ENCODE measurements at places on chromosomes 2 and 18.
A peak's percentile ranks its signal among the peaks of the same experiment; 100 is the strongest.

DNA sequence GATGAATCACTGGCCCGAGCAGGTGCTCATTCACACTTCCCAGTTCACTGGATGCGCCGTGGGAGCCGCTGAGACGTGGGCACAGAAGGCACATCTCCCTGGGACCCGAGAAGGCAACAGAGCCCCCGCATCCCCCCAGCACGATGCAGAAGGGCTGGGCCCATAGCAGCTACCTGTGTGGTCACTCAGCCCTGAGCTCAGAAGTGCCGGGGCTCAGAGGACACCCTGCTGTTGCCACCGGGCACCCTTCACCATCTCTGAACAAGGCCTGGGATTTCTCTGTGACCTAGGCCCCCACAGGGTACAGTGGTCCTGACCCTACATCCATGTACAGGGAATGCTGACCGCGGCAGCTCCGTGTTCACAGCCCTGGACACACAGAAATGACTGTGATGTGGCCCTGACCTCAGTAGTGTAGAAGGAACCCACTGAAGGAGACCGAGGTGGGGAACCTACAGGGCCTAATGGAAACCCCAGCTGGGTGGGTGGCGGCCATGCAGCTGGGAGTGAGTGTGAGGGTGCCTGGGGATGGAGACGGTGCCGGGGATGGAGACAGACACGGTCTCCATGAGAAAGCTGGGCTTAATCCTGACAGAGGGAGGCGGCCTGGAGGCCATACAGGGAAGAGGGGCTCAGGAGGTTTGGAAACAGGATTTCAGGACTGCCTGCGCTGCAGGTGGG, 111.9 kb upstream of the OTOS start:
- no peak for DNase-seq

GRCh38 chr2:64212346-64212745, 68.1 kb upstream of the PELI1 start:
- peak; percentile 40 for DNase-seq

DNA sequence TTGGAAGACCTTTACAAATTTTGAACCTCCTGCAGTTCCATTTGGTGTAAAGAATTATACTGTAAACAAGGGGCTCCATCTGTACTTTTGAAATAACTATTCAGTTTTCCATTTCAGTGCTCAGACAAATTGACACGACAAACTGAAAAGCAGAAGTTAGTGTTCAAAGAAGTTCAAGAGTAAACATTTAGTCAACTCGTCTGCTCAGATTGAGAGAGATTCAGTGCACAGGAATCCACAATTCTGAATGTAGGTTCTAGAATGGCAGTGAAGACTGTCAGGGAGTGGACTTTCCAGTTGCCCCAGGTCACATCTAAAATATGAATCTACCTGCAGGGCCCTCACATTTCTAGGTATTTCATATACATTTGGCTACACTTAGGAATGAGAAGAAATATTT, 322.3 kb upstream of the TCF4 start:
- DNase-seq: no peak

- peak; percentile 76 for DNase-seq
These were observed 1116.4 kb downstream of the SOCS6 start for GRCh38 chr18:71405169-71405809.

DNA sequence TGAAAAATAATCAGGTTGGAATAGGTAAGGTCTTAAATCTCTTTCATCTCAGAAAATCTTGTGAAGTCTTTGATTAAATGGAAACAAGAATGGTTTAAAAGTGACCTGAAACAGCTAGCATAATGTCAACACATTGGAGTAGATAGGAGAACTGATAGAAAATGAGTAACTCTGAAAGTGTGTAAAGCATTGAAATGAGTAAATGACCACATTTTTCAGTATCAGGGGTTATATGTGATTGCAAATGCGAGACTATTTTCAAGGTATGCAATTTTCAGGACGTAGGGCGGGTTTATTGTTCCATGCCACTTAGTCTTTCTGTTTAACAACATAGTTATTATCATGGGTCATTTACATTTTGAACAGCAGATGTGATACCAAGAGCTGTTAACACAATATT, 1383.2 kb downstream of the LRP1B start:
- no peak for DNase-seq

DNA sequence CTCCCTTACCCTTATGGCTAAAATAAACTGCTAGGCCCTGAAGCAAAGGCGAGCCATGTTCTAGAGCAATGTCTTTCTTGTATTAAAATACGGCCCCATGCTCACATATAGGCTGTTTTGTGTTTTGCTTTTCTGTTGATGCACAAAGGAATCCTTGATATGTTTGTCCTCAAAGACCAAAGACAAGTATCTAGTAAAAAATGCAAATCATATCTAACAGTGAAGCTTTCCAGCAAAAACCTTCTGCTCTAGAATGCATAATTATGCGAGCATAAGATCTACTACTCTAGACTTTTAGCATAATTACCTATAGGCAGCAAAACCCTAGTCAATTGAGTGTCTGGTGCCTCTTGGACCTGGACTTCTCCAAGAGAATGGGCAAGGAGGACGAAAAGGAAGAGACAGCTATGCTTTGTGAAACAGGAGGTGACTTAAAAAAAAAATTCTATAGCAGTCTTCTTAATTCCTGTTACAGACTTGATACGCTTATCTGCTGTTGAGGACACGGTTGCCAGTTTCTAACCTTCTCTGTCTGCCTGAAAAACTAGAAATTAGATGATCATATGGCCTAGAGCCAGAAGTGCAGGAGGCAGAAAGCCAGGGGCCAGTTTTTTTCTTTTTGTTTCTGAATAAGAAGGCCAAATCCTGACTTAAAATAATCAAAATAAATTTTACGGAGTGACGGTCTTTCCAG, 1.5 kb upstream of the AMMECR1L start:
- no peak for DNase-seq

DNA sequence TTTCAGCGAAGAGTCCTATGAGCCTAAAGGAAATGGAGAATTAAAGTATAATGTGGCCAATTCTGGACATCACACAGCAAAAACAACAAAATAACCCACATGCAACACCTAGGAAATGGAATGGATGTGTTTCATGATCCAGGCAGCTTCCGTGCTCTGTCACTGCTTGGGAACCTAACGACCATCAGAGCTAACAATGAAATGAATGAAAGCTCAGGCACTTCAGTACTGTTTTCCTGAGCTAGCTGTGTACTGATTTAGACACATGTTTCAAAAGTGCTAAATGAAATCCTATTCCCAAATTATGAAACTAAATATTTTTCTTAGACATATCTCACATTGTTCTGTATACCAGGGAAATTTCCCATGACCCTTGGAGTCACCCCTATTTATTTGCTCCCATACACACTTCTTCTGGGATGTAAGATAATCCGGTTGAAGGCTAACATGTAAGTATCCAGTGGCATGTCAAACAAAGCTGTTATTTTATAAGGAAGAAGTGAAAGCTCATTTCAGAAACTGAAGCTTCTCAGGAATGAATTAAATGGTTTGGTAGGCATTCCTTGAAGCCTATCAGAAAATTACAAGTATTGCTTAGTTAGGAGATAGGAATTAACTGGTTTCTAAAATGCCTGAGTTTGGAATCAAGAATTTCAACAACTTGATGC, 108.5 kb upstream of the RND3 start:
- DNase-seq: no peak

- DNase-seq: peak; percentile 26
These were observed 42.9 kb downstream of the ARID5A start for GRCh38 chr2:96579422-96579821.

GRCh38 chr2:219592736-219593135, 4.9 kb upstream of the STK11IP start:
- no peak for DNase-seq

DNA sequence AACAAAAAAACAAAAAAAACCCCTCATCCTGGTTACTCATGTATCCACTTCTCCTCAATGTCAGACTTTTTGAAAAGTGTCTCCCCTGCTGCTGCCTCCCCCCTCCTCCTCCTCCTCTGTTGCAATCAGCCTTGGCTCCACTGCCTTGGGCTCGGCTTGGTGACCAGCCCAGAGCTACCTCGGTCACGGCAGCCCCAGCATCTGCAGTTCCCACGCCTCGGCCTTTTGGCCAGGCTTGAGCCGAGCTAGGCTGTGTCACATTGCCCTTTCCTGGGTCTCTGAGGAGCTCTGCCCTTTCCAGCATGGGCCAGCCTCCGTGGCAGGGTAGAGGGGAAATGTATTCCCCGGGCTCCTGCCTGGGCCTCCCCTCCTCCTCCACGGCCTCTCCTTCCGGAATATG, 22.7 kb upstream of the INHBB start:
- DNase-seq: no peak

DNA sequence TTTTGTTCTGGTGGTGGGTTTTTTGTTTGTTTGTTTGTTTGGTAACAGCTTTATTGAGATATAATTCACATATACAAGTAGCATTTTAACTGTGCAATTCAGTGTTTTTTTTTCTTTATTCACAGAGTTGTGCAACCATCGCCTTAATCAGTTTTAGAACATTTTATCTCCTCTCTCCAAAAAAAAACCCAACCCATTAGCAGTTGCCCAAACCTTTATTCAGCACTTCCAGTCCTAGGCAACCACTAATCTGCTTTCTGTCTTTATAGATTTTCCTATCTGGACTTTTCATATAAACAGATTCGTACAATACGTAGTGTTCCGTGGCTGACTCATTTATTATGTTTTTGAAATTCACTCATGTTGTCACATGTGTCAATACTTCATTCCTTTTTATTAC, 38.7 kb downstream of the CCDC138 start:
- no peak for DNase-seq

DNA sequence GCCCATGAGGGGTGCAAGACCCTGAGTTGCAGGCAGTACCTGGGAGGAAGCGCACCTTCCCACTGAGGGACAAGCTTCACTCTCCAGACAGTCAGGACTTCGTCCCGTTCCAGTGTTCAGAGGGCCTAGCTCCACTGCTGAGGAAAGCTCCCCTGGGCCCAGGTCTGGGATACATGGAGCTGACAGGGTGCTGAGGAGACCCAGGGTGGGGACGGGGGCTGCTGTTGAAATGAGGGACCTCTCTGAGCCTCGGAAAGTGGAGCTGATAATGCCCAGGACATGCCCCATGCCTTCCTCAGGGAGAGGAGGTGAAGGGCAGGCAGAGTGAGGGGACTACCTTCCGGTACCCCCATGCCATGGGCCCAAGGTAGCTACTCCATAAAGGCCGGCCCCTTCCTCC, 169.2 kb upstream of the MYCN start:
- DNase-seq: no peak

DNA sequence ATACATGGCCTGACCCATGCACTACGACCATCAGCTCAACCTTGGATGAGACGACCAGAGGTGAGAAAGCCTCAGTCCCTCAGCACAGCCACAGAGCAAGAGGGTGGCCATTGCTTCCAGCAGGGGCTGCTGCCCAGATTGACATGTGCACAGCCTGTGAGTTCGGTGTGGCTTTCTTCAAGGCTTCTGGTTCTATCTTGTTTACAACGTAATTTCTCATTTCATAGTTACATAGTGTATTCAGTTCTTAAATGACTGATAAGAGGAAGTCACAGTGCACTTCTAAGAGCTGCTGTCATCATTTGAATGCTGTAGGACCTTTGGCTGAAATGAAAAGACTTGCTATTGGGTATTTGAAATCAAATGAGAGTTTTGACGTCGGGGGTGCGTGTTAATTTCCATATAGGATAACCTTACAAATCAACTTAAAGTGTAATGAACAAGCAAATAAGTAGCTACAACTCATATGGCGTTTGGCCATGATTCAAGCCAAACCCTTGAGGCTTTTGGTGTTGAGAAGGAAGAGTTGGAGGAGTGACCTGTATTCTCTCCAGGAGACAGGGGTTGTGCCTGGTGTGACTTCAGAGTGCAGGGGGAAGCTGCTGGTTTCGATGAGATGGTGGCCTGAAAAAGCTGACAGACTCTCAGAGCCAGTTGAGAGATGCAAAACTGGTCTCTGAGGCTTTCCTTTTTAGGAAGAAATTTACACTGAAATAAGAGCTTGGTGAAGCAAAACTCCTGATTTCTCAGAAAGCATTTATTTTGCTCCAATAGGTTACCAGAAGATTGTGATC, 51.0 kb downstream of the TSHZ1 start:
- DNase-seq: no peak

DNA sequence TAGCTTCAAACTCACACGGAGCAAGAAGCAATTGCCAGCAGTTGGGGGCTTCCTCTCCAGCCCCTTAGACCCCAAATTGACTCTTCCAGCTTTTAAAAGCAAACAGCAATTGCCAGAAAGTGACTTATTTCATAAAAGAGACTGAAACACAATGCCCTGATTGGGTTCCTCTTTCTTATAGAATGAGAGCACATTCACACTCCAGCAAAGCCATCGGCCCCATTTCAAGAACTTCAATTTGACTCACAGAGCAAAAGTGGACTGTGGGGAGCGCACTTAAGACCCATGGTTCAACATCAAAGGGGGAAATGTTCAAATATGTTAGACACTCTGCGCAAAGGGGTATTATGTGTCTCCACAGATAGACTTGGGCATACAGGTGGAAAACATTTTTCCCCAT, 484.7 kb downstream of the BCL11A start:
- no peak for DNase-seq

GRCh38 chr2:95206096-95206495, 1.2 kb upstream of the ZNF892 start:
- DNase-seq: no peak

DNA sequence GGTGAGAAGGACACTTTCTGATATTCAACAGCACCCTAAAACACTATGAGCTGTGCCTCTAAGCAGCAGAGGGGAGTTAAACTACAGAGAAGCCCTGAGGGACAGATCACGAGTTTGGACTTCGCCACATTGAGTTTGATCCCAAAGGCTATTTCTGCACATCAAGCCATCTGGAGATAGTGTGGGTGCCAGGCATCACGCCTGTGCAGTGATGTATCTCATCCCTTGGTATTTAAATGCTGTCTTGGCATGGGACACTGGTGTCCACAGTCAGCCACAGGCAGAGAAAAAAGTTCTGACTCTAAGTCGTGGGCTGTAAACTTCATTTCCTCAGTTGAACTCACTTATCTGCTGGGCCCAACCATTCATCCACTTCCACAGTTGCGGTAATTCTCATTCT, 742.3 kb upstream of the CELF4 start:
- no peak for DNase-seq

GRCh38 chr2:74984947-74985637, 26.6 kb downstream of the POLE4 start:
- DNase-seq: no peak

- DNase-seq: no peak
These were observed 91.0 kb upstream of the LCLAT1 start for GRCh38 chr2:30356071-30356470.

- DNase-seq: peak; percentile 80
These were observed 529.8 kb upstream of the VRK2 start for GRCh38 chr2:57516698-57517340.

GRCh38 chr2:159224061-159224813, 62.3 kb downstream of the WDSUB1 start:
- no peak for DNase-seq

GRCh38 chr2:218798767-218799504, 17.0 kb downstream of the CYP27A1 start:
- no peak for DNase-seq

Measured in DMS53 (cell line).